SW 1271 (cell line): ENCODE measurements at places on chromosomes 3 and 15.

GRCh38 chr3:120021523-120021922, 72.7 kb downstream of the GSK3B start:
- DNase-seq = no peak

DNA sequence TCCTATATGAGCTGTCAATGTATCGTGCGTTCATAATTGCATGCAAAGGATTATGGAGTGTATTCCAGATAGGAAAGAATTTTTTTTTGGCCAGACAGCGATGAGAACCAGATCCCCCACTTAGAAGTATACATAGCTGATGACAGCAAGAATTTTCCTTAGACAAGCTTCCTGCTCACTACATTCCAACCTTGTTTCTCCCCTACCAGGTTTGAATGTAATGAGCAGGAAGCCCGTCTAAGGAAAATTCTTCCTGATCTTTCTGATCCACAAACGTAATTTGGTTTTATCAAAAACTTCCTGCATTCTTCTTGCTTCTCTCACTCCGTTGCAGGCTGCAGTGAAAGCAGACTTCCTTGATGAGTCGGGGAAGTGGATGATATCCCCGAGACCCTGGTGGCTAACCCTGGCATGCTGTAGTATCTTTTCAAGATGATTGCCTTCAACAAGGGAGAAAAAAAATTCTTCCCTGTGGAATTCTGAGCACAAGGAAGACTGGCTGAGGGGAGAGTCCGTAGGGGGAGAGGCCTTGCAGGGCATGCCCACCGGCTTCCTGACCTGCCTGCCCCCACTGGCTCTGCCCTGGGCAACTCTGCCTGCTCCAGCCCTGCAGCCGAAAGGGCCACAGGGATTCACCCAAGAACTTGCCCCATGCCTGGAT, 243.1 kb downstream of the TLE3 start:
- no peak for DNase-seq

DNA sequence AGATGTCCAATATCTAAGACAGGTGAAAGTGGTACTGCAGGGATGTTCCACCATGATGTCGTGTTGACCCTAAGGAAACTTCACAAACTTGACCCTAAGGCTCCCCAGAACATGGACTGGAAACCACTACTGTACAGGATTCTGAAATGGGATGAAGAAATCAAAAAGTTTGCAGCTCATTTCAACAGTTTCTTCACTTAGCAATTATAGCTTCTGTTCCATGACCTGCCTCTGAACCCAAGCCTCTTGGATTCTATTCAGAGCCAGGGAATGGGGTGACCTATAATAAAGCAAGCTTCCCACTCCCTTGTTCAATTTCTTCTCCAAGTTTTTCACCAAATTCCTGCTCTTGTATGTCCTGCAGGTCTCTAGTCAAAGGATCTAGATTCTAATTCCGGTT, 40.7 kb downstream of the DUT start:
- no peak for DNase-seq

DNA sequence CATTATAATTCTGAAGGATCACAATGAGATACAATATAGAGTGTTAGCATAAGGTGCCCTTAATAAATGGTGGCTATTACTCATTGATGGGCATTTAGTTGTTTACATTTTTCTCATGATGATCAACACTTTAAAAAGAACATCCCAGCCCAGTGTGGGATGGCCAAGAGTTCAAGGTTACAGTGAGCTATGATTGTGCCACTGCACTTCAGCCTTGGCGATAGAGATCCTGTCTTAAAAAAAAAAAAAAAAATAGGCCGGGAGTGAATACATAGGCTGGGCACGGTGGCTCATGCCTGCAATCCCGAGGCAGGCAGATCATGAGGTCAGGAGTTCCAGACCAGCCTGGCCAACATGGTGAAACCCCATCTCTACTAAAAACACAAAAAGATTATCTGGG, 1.6 kb upstream of the FXR1 start:
- DNase-seq = no peak

GRCh38 chr15:94677202-94677790, 445.9 kb downstream of the MCTP2 start:
- no peak for DNase-seq

- DNase-seq = no peak
Observed at GRCh38 chr3:81516042-81516441, 245.4 kb downstream of the GBE1 start.

- DNase-seq = no peak
Observed at GRCh38 chr3:59436164-59436958, 386.5 kb upstream of the CFAP20DC start.

DNA sequence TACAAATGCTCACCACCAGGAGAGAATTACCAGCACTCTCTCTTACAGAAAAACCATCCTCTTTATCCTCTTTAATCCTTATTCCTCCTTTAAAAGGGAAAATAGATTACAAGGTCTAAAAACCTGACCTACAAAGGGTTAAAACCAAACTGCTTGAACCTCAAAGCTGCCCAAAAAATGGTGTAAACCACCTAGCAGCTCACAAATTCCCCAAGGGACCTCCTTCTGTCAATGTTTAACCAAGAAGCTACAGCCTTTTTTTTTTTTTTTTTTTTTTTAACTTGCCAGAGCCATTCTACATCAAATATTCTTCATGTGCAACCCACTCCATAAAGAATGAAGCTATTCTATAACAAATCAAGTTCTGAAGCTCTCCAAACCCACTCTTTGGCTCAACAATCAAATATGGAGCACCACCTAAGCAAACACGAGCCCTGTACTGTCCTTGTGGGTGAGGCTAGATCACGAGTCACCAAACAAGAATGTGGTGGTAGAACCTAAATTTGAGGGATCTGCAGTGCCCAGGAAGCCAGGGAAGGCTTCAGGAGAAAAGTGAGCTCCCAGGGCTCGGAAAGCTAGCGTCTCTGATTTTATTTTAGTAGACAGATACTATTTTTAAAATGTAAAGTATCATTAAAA, 20.1 kb downstream of the OSBPL10 start:
- no peak for DNase-seq

DNA sequence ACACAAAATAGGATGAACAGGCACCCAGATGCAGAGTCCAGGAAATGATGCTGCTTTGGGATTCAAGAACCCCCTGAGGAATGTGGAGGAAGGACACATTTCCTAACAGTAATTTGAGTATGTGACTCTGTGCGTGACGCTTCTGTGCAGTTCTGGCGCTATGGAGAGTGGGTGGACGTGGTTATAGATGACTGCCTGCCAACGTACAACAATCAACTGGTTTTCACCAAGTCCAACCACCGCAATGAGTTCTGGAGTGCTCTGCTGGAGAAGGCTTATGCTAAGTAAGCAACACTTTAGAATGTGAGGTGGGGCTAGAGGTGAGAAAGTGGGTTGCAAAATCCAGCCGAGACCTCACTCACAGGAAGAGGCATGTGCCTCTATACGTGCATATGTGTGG, 28.3 kb downstream of the CAPN3 start:
- DNase-seq = no peak

DNA sequence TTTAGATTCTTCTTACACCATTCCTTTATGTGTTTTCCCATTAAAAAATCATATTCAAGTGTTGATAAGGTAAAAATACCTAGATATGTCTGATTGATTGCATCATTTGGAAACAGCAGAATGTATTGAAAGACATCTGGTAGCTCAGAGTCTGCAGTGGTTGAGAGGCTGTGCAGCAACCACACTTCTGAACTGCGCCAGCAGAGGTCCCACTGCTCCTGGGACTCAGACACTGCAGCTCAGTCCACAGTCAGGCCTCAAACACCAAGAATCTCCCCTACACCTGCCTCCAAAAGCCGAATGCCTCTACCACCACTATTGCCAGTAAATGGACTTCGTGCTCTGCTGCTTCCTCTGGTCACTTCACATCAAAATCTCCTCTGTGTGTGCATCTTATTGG, 176.9 kb upstream of the LMCD1 start:
- no peak for DNase-seq

GRCh38 chr3:42214565-42215283, 51.3 kb downstream of the CCK start:
- DNase-seq = no peak

DNA sequence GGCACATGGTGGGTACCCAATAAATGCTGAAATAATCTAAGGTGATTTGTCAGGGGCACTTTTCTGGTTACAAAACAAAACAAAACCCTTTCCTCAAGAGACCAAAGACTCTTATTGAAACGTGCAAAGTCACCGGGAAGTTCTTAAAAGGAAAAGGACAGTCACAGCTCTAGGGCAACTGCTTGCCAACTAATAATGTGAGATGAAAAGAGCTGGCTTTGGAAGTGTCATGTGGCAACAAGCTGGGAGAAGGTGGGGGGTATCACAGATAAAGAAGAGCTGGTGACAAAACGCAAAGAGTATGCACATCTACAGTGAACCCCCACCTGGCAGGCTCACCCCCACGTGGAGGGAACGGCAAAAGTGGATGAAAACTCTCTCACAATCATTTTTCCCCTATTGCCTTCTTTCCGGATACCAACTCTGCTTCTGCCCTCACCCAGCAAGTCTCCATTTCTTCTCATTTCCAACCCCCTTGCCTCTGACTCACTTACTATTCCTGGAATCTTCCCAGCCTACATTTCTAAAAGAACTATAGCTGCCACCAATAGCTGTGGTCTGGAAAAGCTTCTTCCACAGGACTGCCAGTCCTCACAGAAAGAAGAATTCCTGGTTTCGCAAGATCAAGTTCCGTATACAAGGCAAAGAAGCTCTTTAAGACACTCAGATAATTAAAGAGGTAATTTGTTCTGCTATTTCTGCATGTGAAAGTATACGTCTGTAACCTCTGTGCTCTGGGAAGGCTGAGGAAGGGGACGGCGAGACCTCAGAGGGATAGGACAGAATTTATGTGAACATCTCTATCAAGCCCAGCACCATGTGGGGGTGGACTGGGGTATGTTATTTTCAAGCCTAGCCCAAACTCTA, 21.8 kb upstream of the ANPEP start:
- DNase-seq = peak; percentile 55

DNA sequence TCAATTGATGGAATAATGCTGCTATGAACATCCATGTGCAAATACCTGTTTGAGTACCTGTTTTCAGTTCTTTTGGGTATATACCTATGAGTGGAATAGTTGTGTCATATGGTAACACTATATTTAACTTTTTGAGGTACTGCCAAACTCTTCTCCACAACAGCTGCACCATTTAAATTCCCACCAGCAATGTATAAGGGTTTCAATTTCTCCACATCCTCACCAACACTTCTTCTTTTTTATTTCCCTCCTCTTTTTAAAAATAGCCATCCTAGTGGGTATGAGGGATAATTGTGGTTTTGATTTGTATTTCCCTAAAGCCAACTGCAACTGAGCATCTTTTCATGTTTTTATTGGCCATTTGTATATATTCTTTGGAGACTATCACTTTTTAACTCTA, 31.3 kb upstream of the ARHGEF3 start:
- DNase-seq = no peak

GRCh38 chr3:16794257-16794656, 90.5 kb upstream of the PLCL2 start:
- no peak for DNase-seq

- no peak for DNase-seq
Observed at GRCh38 chr15:40289140-40289775, 6.4 kb upstream of the ANKRD63 start.

DNA sequence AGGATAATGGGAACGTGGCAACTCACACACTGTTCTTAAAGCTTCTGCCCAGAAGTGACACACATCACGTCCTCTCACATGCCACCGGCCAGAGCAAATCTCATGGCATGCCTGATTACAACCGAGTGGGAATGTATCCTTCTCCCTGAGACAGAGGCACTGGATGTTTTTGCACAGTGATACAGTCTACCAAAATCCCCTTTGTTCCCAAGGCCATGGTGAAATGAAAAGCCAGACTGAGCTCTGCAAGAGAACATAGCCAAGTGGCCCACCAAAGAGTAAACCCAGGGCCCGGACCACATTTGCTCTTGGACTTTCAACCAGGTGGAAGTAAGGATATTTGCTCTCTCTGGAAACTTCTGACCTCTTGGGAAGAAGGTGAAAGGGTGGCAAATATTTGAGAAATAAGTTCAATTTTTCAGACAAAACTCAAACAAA, 186.2 kb upstream of the STT3B start:
- DNase-seq = no peak

DNA sequence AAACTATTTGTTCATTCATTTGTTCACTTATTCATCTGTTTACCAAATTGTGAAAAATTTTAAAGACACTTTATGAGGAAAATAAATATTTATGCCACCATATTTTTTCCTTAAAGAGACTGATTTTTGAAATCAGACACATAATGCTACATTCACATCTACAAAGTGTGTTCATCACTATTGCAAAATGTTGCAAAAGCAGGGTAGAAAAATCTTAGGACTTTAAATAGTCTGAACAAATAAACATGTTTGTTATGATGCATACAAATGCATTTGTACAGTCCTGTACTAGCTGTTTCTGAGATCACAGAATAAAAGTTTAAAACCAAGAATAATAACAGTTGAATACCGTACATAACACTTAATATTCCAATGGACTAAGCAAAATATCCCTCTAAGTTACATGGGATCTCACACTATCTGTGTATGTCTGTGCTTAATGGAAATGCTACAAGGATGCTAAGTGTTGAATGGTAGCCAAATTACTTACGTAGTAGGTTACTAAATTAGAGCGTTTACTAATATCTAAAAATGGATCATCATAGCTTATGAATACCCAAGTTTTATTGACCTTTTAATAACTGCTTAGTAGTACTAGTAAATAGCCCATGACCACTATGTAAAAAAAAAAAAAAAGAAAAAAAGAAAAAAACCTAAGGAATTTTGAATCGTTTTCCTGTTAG, 25.1 kb downstream of the ATP11B start:
- DNase-seq = no peak

DNA sequence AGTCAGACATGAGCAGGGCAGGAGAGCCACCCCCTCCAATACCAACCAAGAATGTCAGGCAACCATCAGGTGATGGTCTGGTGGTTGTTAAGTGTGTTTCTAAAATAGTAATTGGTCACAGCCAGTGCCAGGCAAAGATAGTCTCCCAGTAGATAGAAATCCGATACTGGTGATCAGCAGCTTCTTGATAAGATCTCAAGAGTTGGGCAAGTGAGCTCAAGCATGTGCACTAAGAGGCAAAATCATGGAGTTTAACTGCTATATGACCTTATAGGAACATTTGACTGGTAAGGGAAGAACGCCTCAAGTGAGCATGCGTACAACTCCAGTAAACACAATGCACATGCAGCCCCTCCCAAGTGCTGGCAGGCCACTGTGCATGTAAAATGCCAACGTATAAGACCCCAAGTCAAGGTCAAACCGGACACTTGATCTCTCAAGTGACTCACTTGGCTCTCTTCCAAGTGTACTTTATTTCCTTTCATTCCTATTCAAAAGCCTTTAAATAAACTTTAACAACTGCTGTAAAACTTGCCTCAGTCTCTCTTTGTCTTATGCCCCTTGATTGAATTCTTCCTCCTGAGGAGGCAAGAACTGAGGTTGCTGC, 36.0 kb upstream of the CBLB start:
- DNase-seq = no peak
